Activated CD4-positive, alpha-beta T cell treated with anti-CD3 and anti-CD28 coated beads, Interleukin-2, amount 10 ng/mL, durations not matched to agents 7 days and 5 days (primary cell): ENCODE measurements at places on chromosomes 7 and 10. TPM values are rescaled to one million over a fixed set of nuclear protein-coding genes. Genes with fewer than 3 reads are reported as not detected.

Gene OIT3
- not detected for total RNA-seq

Gene MYPN
- total RNA-seq, result not detected

GRCh38 chr7:55094092-55094690 is 75.4 kb downstream of the EGFR start:
- no peak for DNase-seq
- H3K36me3 ChIP-seq, result no peaks in the 10 kb centered on the region
- H3K4me3 ChIP-seq, result no peak overlapping the region
- no peak overlapping the region for H3K27ac ChIP-seq

- H3K4me1 ChIP-seq, result peaks cover 1% of the 10 kb centered on the region
- H3K27ac ChIP-seq, result no peak overlapping the region
- no peak overlapping the region for H3K4me3 ChIP-seq
Observed at GRCh38 chr7:135801045-135801693, 52.6 kb upstream of the FAM180A start.

DNA sequence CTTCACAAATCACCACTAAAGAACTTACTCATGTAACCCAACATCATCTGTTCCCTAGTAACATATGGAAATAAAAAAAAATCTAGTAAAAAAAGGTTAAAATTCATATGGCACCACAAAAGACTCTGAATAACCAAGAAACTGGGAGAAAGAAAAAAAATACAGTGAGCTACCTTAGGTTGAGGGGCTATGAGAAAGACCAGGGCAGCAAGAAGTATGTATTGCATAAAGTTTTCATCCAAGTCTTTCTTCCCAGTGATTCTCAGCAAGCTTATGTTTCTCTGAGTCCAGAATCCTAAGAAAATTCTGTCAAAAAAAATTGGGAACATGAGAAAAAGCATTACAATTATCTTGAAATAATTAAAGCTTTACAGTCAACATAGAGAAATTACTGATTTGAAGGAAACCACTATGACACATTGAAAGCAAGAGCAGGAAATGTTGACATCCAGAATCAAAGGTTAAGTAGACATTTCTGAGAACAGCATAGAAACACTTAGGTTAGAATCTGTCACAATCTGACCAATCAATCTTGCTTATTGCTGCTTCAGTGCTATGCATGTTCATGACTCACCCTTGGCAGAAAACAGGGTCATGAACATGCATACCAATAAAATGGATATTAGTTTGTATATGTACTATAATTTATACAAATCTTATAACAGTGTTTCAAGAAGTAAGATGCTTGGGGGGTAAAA is 494.0 kb upstream of the POT1 start:
- no peak overlapping the region for H3K4me3 ChIP-seq
- H3K27me3 ChIP-seq, result no peaks in the 10 kb centered on the region
- no peaks in the 10 kb centered on the region for H3K36me3 ChIP-seq
- peaks cover 11% of the 10 kb centered on the region for H3K4me1 ChIP-seq
